ENCODE measurements at places on chromosomes 2 and 18.

- DNase-seq: no peak
Measured at GRCh38 chr2:183950673-183951072, 647.7 kb upstream of the ZNF804A start.

DNA sequence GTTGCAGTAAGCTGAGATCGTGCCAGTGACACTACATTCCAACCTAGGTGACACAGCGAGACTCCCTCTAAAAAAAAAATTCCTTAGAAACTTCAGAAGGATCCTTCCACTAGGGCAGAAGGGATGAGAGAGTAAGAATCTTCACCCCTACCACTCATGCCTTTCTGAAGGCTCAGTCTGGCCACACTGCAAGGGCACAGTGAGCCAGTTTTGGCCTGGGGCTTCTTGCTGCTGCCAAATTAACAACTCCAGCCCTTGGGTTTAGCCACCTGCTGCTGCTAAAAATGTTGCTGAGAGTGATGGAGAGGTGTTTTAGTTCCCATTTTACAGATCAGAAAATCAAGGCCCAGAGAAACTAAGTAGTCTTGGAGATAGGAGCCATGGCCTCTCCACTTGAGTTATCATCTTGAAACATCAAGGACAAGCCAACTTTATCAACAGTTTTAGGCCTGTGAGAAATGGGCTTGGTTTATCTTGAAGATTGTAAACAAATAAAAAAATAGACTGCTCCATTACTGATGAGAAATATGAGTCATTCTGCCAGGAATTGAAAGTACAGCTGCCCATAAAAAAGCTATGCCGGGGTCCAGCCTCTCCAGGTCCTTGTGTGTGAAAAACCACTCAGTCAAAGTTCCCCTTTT, 31.9 kb upstream of the CASP8 start:
- no peak for DNase-seq

DNA sequence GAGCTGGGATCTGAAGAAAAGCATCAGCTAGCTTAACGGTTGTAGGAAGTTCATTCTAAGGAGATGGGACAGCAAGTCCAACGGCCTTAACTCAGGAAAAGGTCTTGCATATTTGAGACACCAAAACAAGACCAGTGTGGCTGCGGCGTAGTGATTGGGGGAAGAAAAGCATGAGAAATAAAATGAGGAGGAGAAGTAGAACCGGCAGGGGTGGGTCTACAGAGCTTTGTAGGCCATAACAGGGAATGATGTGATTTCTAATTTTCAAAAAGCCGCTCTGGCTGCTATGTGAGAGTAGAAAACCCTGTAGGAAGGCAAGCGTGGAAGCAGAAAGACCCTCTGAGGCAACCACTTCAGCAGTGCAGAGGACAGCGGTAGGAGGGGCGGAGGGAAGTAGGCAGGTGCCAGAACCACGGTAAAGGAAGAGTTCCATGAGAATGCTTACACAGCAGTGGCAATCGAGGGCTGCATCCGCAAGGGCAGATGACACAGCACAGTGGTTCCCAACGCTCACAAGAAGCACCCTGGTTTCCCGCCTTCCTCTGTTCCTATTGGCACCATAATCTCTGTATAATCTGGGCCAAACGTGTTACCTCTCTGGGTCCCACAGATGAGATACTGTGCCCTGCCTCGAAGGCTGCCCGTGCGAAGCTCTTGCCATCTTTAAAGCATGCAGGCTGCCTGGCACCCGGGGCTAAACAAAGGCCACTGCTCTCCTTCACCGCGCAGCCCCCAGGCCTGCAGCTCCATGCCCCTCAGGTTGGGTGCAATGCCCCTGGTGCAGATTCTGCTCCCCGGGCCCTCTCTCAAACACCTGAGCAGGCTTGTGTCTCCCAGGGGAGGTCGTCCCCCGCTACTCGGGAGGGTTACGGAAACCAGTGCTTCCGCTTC, 795 bp downstream of the ANKRD39 start:
- no peak for DNase-seq

DNA sequence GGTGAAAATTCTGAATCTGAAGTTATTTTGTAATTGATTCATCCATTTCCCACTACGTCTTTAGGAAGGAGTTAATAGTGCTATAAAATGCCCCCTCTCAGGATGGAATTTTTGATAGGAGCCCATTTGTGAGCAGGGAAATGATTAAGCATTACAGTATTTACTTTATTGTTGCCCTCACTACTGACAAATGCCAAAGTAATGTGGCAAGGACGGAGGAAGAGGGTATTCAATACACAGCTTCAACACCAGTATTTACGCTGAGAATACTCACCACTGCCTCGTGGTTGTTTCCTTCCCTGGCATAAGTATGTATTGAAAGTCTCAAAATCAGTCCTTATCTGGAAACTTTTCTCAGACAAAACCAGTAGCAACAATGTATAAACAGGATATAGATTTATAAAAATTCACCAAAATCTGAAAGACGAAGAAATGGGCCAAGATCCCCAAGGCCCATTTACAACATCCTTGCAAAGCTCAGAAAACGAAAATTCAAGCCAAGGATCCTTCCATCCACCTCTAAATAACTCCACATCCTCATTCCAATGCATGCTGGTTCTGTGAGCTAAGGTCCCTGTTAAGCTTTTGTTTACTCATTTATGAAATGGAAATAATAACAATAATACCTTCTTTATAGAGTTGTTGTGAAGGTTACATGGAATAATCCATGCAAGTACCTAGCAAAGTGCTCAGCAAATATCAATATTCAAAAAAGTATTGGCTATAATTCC, 29.3 kb downstream of the FEZ2 start:
- DNase-seq: no peak

- DNase-seq: no peak
Measured at GRCh38 chr18:24567199-24567598, 106.8 kb downstream of the HRH4 start.

DNA sequence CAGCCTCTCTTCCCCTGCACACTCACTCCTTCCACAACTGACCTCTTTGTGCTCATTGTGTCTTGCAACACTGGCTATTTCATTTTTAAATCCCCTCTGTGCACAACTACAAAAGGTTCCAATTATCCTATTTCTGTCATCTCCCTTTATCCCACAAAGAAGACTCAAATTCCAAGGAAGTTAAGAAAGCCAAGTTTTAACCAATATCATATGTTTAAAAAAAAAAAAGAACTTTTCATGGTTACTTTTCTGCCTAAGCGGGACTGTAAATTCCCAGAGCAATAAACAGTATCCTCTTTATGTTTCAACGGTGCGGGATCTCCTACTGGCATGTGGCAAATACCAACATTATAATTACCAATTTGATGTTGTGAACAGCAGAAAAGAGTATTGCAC, 83.8 kb downstream of the DOCK10 start:
- no peak for DNase-seq

- no peak for DNase-seq
Measured at GRCh38 chr18:45213040-45213333, 402.3 kb upstream of the SLC14A2 start.

DNA sequence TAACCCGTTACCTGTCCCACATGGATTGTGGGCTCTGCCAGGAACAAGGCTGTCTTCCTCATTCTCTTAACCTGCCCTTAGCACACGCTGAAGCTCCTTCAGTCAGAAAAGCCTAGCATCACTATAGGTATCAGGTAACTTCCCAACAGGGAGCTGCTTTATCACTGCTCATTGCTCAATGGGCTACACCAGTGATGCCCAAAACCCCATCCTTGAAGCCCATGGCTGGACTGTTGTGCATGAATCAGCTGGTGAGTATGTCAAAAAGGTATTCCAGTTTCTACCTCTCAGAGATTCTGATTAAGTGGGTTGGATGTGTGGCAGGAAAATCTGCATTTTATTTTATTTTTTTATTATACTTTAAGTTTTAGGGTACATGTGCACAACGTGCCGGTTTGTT, 362.2 kb downstream of the LRATD1 start:
- DNase-seq: no peak

- DNase-seq: no peak
Measured at GRCh38 chr2:2146969-2147900, 183.8 kb downstream of the MYT1L start.

DNA sequence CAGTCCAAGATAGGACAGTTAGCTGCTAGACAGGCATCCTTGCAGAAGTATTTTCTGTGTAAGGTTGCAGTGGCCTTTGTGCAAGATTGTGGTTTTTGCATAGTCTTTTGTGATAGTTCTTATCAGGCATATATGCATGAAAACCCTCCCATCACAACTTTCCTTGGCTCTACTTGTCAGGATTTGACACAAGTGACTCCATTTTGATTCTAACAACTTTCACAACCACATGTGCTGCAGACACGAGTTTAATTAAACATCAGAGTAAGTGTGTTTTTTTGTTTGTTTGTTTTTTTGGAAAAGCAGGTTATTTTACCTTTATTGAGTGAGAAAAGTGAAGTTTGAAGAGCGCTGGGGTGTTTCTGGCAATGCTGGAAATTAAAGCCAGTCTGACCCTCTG, 902.0 kb upstream of the GCFC2 start:
- no peak for DNase-seq

DNA sequence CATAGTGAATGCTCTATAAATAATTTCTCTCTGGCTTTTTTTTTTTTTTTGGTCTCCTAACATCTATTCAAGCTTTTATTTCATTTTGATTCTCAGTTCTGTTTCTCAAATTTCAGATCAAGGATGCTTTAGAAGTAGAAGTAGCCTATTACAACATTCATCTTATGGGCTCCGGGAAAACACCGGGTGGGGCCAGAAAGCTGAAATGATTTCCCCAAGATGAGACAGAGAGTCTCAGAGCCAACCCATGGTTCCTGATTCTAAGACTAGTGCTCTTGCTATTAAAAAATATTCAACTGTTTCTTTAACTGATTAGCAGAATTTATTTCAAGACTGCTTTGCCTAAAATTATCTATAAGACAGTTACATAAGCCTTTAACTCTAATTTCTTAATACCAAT, 147.2 kb upstream of the CCDC68 start:
- DNase-seq: no peak

DNA sequence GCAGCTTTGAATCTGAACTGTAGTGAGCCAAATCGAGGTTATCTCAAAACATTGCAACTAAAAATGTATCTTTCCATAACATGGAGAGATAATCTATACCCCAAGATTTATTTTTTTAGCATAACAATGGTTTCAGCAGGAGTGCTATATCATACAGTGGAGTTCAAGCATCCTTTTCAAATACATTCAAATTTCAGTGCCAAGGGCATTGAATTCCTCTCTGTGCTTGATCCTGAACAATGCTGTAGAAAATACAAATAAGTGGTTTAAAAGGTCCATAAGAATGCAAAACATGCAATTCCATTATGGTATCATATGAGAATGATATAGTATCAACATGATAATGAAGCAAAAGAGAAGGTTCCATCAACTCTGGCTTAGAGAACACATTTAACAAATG, 201.7 kb downstream of the TXNL1 start:
- no peak for DNase-seq

DNA sequence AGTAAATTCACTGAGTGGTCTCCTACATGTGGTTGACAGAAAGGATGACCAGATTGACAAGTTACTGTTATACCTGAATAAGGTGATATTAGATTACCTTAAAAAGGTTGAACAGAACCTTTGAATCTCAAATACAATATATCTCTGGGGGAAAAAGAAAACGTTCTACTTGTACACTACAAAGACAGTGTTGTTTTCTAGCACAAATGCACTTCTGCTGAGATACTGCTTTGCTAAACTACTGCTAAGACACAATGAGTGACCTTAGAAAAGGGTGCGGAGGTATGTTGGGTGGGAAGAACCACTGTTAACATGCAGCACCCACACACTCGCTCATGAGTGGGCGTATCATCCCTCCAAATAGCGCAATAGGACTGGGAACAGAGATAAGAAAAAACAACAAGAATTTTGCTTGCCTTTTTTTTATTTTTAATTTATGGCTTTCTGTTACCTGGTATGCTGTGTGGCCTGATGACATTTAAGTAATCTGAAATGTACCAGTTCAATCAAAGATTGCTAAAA, 6.1 kb downstream of the BCL2 start:
- DNase-seq: no peak

- no peak for DNase-seq
Measured at GRCh38 chr2:77838441-77838840, 316.3 kb upstream of the LRRTM4 start.

DNA sequence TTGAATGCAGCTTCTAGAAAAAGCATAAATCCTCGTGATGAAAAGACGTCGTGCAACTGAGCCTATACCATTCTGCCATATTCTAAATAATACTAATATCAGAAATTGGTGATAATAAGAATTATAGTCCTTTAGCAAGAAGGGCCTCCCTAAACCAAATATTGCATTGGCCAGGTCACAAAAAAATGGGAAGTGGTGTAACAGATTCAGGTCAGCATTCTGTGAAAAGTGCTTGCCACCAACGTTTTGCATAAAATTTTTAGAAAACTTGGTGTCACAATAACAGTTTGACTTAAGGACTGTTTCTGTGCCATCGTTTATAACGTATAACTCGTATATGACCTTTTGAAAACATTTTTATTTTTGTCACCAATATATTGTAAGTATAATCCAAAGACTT, 603.6 kb downstream of the CPS1 start:
- no peak for DNase-seq

DNA sequence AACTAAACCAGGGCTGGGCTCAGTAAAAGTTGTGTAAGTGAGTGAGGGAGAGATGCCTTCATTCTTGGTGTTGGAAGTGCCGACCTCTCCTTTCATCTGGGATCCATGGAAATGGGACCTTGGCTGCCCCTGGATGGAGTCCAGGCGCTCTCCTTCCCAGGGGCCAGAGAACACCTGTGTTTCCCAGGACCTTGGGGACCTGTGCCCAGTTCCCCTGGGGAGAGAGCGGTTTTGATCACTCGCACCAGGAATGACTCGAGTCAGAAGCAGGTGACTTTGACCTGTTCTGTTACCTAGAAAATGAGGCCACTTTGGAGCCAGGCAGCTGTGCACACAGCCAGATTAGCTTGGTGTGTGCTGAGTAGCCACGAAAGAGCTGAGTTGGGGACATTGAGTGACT, 97.3 kb downstream of the SH3BP4 start:
- no peak for DNase-seq

GRCh38 chr2:123095219-123095835, 929.8 kb upstream of the CNTNAP5 start:
- DNase-seq: no peak

DNA sequence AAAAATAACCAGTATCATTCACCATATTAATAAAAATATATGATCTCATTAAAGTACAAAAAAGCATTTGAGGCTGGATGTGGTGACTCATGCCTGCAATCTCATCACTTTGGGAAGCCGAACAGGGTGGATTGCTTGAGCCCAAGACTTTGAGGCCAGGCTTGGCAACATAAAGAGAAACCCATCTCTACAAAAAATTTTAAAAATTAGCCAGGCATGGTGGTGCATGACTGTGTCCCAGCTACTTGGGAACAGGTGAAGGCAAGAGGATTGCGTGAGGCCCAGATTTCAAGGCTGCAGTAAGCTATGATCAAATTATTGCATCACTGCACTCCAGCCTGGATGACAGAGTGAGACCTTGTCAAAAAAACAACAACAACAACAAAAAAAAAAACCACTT, 75.9 kb downstream of the RAD51AP2 start:
- no peak for DNase-seq

DNA sequence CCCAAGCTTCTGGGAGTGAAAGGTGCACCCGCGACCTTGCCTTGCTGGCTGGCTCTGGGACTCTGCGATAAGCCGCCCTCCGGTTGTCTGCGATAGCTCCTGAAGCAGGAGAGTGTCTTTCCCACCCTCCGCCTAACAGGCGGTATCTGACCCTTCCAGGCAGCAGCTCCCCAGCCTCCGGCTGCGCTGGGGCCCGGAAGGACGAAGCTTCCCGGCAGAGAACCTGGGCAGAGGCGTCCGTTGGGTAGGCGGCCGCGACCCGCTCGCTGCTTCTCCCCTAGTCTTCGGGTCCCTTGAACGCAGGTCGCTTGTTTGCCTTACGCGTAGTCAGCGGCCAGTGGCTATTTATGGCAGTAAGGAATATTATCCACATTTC, 446 bp upstream of the RHBDD1 start:
- peak; percentile 7 for DNase-seq
